ENCODE measurements at places on chromosomes 12 and 14. TPM values are rescaled to one million over a fixed set of nuclear protein-coding genes. Genes with fewer than 3 reads are reported as not detected.

GRCh38 chr14:34181338-34181737 lies 230.5 kb upstream of the EGLN3 start:
- DNase-seq: no peak

TAS2R13 gene
- total RNA-seq: 0.35 TPM

MANSC4 gene
- total RNA-seq: not detected

ACOT6 gene
- total RNA-seq: not detected

LRP1-AS gene
- total RNA-seq: not detected

- no peak for DNase-seq
Observed at GRCh38 chr12:47860279-47860841, 40.7 kb upstream of the HDAC7 start.

MORN3 gene
- 0.12 TPM for total RNA-seq

GRCh38 chr12:41365653-41366171 lies 177.6 kb downstream of the PDZRN4 start:
- no peak for DNase-seq

GRCh38 chr12:71772735-71773134 lies 18.1 kb downstream of the RAB21 start:
- DNase-seq: no peak
